ENCODE measurements at places on chromosomes 1 and 21.

DNA sequence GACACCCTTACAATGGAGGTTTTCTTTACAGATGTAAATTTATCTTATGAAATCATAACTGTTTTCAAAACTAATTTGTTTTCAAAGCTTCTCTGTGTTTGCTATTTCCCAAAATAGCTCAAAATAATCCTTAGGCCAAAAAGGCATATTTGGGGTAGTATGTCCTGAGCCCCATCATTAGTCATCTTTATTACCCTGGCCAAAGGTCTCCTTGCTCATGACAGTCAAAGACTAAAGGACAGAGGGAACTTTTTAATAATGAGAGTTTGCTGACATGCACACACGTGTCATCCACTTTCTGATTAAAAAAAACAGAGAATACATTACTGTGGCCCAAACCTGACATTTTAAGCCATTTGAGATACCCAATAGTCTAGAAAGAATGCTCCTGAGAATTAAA lies 221.9 kb upstream of the DUSP10 start:
- DNase-seq: no peak

DNA sequence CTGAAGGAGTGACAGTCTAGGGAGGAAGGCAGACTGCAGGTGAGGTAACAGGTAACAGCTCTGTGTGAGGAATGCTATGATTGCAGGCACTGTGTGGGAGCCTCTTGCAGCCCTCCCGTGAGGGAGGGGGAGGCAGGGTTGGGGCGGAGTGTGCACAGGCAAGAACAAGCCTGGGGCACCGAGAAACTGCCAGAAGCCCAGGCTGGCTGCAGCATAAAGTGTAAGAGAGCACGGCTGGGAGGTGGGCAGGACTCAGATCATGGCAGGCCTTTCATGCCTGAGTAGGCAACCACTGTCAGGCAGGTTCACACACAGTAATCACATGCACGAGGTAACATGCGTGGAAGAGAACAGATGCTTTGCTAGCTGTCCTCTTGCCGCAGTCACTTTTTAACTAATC lies 11.3 kb upstream of the RHEX start:
- no peak for DNase-seq

- DNase-seq: peak; percentile 92
Measured at GRCh38 chr1:6205849-6206519, at the start of gene RNF207. TSS of gene RNF207 (plus strand) at chr1:6206119. CDS start at chr1:6206536, 417 bp downstream.

- DNase-seq: no peak
Measured at GRCh38 chr1:4150262-4150661, 250.2 kb upstream of the C1orf174 start.

GRCh38 chr1:100234432-100234831 lies 15.2 kb downstream of the DBT start:
- DNase-seq: no peak

DNA sequence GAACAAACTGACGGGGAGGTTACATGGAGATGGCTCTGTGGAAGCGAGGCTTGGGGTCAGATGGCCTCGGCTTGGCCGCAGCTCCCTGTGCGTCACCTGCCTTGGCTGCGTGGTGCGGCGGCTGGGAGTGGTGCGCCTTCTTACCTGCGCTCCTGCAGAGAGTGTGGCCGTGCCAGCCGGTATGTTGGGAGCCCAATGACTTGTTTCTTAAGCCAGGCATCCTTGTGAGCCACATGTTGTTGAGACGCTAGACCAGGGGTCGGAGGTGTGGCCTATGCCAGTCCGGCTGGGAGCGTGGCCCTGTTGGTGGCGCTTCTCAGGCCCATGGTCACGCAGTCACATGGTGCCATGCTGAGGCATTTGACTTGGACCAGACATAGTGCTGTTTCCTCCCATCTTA lies 10.5 kb downstream of the SLX9 start:
- no peak for DNase-seq

- DNase-seq: no peak
Measured at GRCh38 chr1:182200025-182200812, 138.7 kb upstream of the ZNF648 start.

DNA sequence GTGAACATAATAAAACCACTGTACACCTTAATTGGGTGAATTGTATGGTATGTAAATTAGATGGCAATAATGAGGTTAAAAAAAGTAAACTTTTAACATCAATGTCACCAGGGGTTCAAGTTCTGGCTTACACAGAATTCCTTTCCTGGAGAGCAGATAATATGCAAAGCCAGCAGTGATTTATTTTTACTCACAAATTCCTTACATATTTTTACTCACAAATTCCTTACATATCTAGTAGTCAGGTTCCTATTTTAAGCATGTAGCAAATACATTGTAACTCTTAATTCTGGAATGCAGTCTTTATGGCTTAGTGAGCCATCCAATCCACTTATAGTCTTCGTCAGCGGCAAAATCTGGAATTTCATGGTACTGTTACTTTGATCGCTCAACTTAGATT lies 1.3 kb upstream of the UBE4B start:
- DNase-seq: peak; percentile 24

GRCh38 chr21:45513003-45513717 lies 29.1 kb downstream of the SLC19A1 start:
- no peak for DNase-seq

DNA sequence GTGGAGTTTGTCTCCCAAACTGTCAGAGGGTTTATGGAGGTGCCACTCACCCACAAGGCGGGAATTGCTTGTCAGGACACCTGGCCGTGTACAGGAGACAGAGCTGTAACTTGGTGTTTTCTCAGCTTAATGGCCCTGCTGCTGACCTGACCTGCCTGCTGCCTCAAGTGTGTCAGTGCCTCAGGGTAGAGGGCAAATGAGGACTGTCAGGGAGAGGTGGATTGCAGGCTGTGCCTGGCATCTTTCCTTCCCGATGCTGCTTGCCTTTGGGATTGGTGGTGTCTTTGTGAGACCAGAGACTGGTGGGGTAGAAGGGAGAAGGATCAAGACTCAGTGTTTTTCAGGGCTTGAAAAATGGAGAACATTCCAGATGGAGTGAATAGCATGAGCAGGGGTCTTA lies 31.4 kb downstream of the TMEM53 start:
- DNase-seq: no peak

DNA sequence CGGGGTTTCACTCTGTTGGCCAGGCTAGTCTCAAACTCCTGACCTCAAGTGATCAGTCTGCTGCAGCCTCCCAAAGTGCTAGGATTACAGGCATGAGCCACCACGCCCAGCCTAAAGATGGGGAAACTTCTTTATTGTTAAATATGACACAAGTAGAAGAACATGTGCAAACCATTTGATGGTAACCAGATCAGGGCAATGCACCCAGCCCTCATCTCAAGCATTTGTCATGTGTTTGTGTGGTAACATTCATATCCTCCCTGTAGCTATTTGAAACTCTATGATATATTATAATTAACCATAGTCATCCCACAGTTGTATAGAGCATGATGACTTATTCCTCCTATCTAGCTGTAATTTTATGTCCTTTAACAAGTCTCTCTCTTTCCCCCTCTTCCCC lies 119.5 kb upstream of the TMPRSS2 start:
- no peak for DNase-seq

GRCh38 chr1:171654201-171654941 lies 1.9 kb upstream of the MYOC start:
- no peak for DNase-seq
